ENCODE measurements at places on chromosomes 13 and 19. TPM values are rescaled to one million over a fixed set of nuclear protein-coding genes. Genes with fewer than 3 reads are reported as not detected.

The NLRP4 gene
- not detected for total RNA-seq

The APOC4 gene
- not detected for total RNA-seq

The ZNF582 gene
- 1.4 TPM for total RNA-seq

The NXNL1 gene
- not detected for total RNA-seq

The GIPR gene
- total RNA-seq = not detected

The CCDC169 gene
- 3.7 TPM for total RNA-seq

The RNF113B gene
- total RNA-seq = not detected

The ZNF221 gene
- total RNA-seq = 6.1 TPM

The CD79A gene
- not detected for total RNA-seq

The CATSPERD gene
- not detected for total RNA-seq

The CGB8 gene
- not detected for total RNA-seq

The NLRP9 gene
- total RNA-seq = not detected

The MEF2B gene
- not detected for total RNA-seq

The PSG3 gene
- total RNA-seq = not detected

The TNNI3 gene
- not detected for total RNA-seq

The UBE2L5 gene
- total RNA-seq = not detected

The CEACAM6 gene
- not detected for total RNA-seq

The RINL gene
- 4.3 TPM for total RNA-seq

The USHBP1 gene
- total RNA-seq = not detected

The ERICH6B gene
- total RNA-seq = not detected

The IL12RB1 gene
- total RNA-seq = under 0.01 TPM

The CTXN1 gene
- total RNA-seq = 0.73 TPM

The C19orf38 gene
- total RNA-seq = 0.39 TPM

The CHAF1A gene
- total RNA-seq = 29.9 TPM

The CDX2 gene
- total RNA-seq = not detected

The PEX11G gene
- total RNA-seq = 2.5 TPM

The TMC4 gene
- not detected for total RNA-seq

The PRR20B gene
- total RNA-seq = not detected

The CYP2F1 gene
- not detected for total RNA-seq

The SBK3 gene
- not detected for total RNA-seq

The POU4F1 gene
- total RNA-seq = not detected

The ZNF132 gene
- total RNA-seq = 7.0 TPM

The SPACA6 gene
- total RNA-seq = 2.6 TPM

The PRR36 gene
- total RNA-seq = not detected

The FXYD1 gene
- total RNA-seq = not detected

The CGB5 gene
- not detected for total RNA-seq

The RUVBL2 gene
- 328 TPM for total RNA-seq

The JSRP1 gene
- not detected for total RNA-seq

The ZNF729 gene
- total RNA-seq = under 0.01 TPM

The TIMM50 gene
- 58.4 TPM for total RNA-seq

The ZNF766 gene
- total RNA-seq = 7.4 TPM

The TNFSF9 gene
- total RNA-seq = 1.5 TPM

The CGB2 gene
- total RNA-seq = not detected

The OR7A5 gene
- not detected for total RNA-seq

The SMIM17 gene
- total RNA-seq = 0.39 TPM

The PLIN3 gene
- 287 TPM for total RNA-seq

The CEACAM19 gene
- 1.1 TPM for total RNA-seq

The PRTN3 gene
- not detected for total RNA-seq

The MISP3 gene
- total RNA-seq = 0.73 TPM

The NKPD1 gene
- 0.39 TPM for total RNA-seq

The CELF5 gene
- 0.39 TPM for total RNA-seq

The ANGPTL8 gene
- total RNA-seq = not detected
